NCI-H1417 (cell line): ENCODE measurements at places on chromosomes 7 and 10.

DNA sequence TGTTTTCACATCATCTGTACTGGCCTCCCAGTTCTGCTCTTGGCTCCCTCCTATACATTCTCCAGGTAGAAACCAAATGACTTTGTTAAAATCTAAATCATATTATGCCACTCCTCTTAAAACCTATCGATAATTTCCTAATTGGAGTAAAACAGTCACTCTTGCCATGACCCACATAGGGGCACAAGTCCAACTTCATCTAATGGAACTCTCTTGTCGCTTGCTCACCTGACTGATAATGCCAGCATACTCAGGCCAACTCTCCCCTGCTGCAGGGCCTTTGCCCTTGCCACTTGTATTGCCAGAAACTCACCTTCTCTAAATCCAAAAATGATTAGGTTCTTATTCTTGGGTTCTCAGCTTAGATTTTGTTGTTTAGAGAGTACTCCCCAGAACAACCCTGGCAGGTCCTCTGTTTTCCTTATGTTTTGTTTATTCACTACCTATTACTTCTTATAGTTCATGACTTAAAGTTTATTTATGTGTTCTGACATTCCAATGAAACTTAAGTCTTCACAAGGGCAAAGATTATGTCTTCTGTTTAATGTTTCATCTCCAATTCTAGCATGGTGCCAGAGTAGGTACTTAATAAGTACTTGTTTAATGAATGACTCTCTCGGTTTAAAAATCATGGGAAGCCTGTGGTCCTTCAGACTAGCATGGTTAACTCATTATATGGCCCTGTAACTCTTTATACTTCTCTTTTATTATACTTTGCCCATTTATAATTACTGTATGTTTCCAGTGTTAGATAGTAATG lies 345.9 kb upstream of the SMIM30 start:
- no peak for DNase-seq

GRCh38 chr7:130959743-130960207 lies 225.8 kb upstream of the KLF14 start:
- no peak for DNase-seq

- DNase-seq: no peak
These were observed 158.6 kb upstream of the TCF7L2 start for GRCh38 chr10:112791447-112791846.

DNA sequence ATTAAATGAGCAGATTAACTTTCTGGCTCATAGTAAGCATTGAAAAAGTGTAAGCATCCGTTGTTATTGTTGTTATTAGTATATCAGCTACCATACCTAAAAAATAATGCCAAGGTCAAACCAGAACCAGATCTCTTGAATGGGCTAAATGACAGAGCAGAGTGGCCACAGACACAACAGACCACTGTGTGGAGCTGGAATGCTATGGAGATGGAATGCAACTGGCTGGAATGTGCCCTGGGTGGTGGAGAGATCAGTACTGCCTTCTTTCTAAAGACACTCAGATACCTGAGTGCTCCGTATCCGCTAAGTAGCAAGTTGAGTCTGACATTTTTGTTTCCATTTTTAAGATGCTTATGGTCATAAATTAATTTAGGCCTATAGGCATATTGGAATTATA lies 20.5 kb upstream of the DNAJB12 start:
- DNase-seq: no peak
